Sigmoid colon (tissue), 7 donors: ENCODE measurements at places on chromosomes 1 and 21. TPM values are rescaled to one million over a fixed set of nuclear protein-coding genes. Genes with fewer than 3 reads are reported as not detected.
A peak's percentile ranks its signal among the peaks of the same experiment; 100 is the strongest.

GRCh38 chr1:40273547-40274166, 15.6 kb downstream of the ZMPSTE24 start:
- peaks cover under 1% of the 10 kb centered on the region for H3K4me1 ChIP-seq
- DNase-seq, result no peak
- no peaks in the 10 kb centered on the region for H3K27me3 ChIP-seq
- H3K4me3 ChIP-seq, result no peak overlapping the region
- peaks cover 92% of the 10 kb centered on the region for H3K36me3 ChIP-seq
- no peak overlapping the region for H3K27ac ChIP-seq

- no peak overlapping the region for H3K4me3 ChIP-seq
- no peak for DNase-seq
- no peak overlapping the region for H3K27ac ChIP-seq
- no peaks in the 10 kb centered on the region for H3K4me1 ChIP-seq
Measured at GRCh38 chr1:185017966-185018365, 27.4 kb upstream of the RNF2 start.

DNA sequence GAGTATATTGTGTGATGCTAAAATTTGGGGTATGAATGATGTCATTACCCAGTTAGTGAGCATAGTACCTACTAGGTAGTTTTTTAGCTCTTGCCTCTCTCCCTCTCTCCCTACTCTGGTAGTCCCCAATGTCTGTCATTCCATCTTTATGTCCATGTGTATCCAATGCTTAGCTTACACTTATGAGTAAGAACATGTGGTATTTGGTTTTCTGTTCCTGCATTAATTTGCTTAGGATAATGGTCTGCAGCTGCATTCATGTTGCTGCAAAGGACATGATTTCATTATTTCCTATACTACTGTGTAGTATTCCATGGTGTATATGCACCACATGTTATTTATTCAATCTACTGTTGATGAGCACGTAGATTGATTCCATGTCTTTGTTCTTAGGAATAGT, 54.4 kb upstream of the NEGR1 start:
- H3K27me3 ChIP-seq, result no peaks in the 10 kb centered on the region
- no peaks in the 10 kb centered on the region for H3K36me3 ChIP-seq
- no peak overlapping the region for H3K27ac ChIP-seq
- no peaks in the 10 kb centered on the region for H3K4me1 ChIP-seq

The DTL gene
- 1.2 TPM for polyA plus RNA-seq

The LRRN2 gene
- polyA plus RNA-seq, result 3.6 TPM

GRCh38 chr1:166031932-166032571, 134.7 kb downstream of the FAM78B start:
- no peak overlapping the region for H3K4me3 ChIP-seq
- H3K36me3 ChIP-seq, result no peaks in the 10 kb centered on the region
- no peaks in the 10 kb centered on the region for H3K4me1 ChIP-seq
- H3K27ac ChIP-seq, result no peak overlapping the region

- H3K4me3 ChIP-seq, result no peak overlapping the region
- DNase-seq, result peak; percentile 87
- no peaks in the 10 kb centered on the region for H3K4me1 ChIP-seq
- no peaks in the 10 kb centered on the region for H3K36me3 ChIP-seq
- no peaks in the 10 kb centered on the region for H3K27me3 ChIP-seq
Measured at GRCh38 chr1:109274533-109275476, 8.1 kb downstream of the PSRC1 start.

DNA sequence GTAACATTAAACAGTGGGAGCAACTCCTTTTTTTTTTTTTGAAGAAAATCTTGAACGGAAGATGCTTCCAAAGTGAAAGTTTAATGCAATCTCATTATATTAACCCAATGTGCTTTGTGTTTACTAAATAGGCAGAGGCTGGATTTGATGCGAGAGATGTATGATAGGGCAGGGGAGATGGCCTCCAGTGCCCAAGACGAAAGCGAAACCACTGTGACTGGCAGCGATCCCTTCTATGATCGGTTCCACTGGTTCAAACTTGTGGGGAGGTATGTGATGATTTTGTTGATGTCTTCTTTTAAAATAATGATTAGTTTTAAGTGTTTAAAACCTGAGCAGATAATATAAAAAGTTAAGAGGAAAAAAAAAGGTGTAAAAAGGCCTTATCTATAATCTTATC, 74.2 kb upstream of the PGD start:
- DNase-seq, result no peak
- H3K4me1 ChIP-seq, result no peaks in the 10 kb centered on the region
- H3K4me3 ChIP-seq, result no peak overlapping the region
- H3K27ac ChIP-seq, result no peak overlapping the region
- peaks cover 17% of the 10 kb centered on the region for H3K36me3 ChIP-seq

DNA sequence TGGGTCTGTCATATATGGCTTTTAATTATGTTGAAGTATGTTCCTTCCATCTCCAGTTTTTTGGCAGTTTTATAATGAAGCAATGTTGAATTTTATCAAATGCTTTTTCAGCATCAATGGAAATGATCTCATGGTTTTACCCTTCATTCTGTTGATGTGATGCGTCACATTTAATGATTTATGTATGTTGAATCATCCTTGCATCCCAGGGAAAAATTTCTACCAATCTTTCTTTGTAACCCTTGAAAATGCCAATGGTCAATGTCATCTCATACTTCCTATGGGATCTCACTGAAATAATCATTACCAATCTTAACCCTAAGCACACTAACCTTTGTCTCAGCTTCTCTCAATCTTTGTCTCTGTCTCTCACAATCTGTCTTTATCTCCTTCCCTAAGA, 1004.0 kb downstream of the KCNT2 start:
- no peak for DNase-seq

DNA sequence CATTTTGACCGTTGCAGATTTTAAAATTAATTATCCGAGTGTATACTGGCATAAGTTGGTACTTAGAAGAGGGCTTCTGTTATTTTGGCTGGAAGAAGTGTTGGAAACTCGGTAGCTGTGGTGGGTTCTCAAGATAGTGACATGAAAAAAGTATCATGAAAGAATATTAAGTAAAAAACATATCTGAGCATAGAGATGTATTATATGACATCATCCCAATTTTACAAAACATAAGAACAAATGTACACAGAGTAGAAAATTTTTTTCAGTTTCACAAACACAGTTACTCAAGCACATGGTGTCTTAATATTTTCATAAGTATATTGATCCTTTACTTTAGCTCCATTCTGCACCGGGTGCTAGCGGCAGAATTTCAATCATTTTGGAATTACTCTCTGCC, 684 bp downstream of the IFI16 start:
- no peak for DNase-seq
- peak overlapping the region; percentile 50 for H3K4me3 ChIP-seq
- H3K4me1 ChIP-seq, result peaks cover 7% of the 10 kb centered on the region
- no peaks in the 10 kb centered on the region for H3K36me3 ChIP-seq
- no peaks in the 10 kb centered on the region for H3K27me3 ChIP-seq
- H3K27ac ChIP-seq, result peak overlapping the region; percentile 75
